ENCODE measurements at places on chromosomes 13 and 19.

GRCh38 chr19:38670921-38671398 lies 23.5 kb downstream of the ACTN4 start:
- peak; percentile 59 for DNase-seq

- peak; percentile 8 for DNase-seq
Measured at GRCh38 chr19:33348301-33349010, 25.1 kb upstream of the CEBPG start.

GRCh38 chr13:42859760-42860159 lies 78.4 kb downstream of the FAM216B start:
- no peak for DNase-seq

- no peak for DNase-seq
Measured at GRCh38 chr19:35265900-35266519, 2.8 kb upstream of the USF2 start.

DNA sequence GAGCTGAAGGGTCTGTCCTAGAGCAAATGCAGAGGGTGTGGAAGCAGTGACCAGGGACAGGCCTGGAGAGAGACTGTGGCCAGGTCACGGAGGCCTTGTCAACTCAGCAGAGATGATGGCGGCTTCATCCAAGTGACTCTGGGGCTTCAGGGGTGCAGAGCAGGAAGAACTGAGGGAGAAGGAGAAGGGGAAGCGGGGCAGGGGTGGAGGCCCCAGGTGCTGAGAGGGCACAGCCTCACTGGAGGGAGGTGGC lies 299.1 kb downstream of the ZNF536 start:
- no peak for DNase-seq

DNA sequence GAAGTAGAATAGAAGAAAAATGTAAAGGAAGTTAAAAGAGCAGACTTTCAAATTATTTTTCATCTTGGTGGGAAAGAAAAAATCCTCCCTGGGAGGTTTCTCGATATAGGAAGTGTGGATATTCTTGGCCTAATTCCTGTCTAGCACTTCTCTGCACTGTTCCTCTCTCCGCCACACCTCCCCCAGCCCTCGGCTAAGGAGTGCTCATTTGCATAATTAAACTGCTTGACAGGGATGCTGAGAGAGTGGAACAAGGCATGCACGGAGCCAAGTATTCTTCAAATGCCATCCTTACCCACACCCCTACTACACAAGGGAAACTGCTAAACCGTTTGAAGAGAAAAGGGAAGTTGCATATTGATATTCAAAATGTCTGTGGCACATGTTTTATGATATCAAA lies 511.0 kb upstream of the HTR2A start:
- no peak for DNase-seq

- DNase-seq = no peak
Measured at GRCh38 chr19:42132030-42132628, at the start of gene POU2F2. Gene POU2F2 (minus strand): TSS chr19:42132446. CDS start chr19:42132411, 35 bp downstream.

GRCh38 chr13:21733475-21734263 lies 62.8 kb downstream of the FGF9 start:
- peak; percentile 55 for DNase-seq

DNA sequence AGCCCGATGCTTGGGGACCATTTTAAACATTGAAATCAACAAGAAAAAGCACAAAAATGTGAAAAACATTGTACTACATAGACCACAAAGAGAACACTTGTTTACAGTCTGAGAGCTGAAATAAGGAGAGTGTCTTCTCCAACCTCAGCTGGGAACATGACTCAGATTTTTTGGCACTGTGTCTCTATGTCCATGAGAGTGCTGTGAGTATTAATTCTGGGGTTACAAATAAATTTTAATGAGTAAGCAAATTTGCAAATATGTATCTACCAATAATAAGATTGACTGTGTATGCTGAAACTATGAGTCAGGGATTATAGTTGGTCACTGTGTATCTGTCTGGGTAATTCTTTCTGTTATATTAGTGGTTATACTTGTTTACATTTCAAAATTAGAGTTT lies 174.0 kb downstream of the DCT start:
- peak; percentile 73 for DNase-seq

GRCh38 chr13:102772042-102772425 lies 1.6 kb downstream of the TEX30 start:
- DNase-seq = no peak

GRCh38 chr19:53881482-53882390 lies at the start of gene PRKCG:
Gene PRKCG (plus strand): TSS chr19:53882197. CDS start chr19:53882495, 298 bp downstream.
- peak; percentile 59 for DNase-seq

- DNase-seq = no peak
Measured at GRCh38 chr19:55830656-55831055, 1.1 kb downstream of the NLRP11 start.

- no peak for DNase-seq
Measured at GRCh38 chr13:24064371-24064770, 96.1 kb upstream of the SPATA13 start.

- peak; percentile 80 for DNase-seq
Measured at GRCh38 chr13:31749929-31750328, 10.6 kb downstream of the RXFP2 start.

- DNase-seq = no peak
Measured at GRCh38 chr19:49952479-49952836, 8.5 kb downstream of the SIGLEC11 start.

GRCh38 chr13:28485551-28485950 lies 9.4 kb downstream of the FLT1 start:
- no peak for DNase-seq

GRCh38 chr19:18649371-18650020 lies 12.7 kb downstream of the KLHL26 start:
- DNase-seq = peak; percentile 45

DNA sequence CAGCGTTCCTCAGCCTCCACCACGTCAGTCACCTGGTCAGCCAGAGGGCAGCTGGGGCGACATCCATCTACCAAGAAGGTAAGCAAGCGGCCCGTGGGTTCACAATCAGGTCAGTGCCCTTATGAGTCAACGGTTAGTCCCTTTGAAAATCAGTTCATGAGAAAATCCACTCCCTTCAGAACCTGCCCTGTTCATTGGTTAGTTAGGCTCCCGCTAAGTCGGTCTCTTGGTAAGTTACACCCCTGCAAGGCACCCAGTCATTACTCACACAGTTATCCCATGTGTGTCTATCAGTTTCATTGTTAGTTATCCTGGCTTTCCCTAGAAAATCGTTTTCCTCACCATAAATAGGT lies 564 bp downstream of the SIGLECL1 start:
- DNase-seq = no peak

DNA sequence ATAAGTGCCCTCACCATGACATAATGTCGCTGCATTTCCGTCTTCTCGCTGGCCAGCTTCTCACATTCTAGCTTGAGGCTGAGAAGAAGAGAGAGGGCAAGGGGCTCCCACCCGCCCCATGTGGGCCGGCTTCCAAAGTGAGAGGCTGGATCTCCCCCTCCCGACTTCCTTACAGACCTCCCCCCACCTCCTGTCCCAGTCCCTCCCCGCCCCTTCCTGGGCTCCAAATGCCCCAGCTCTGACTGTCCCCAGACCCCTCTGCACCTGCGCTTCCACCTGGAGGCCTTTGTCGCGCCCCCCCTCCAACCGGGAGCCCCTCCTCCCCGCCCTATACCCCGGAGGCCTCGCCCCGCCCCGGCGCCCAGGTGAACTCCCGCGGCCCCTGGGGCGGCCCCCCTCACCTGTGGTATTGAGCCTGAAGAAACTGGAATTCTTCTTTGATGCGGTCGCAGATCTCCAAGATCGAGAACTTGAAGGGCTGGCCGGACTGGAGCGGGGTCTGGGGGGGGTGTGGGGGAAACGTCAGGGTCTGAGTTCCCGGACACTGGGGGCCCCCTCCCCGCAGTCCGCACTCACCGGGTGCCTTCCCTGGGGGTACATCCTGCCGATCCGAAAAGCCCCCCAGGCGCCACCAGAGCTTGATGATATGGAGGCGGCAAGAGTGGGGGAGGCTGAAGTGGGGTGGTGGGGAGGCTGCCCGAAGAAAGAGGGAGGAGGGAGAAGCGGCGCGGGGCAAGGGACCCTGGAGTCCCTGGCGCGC lies 595 bp downstream of the TLE2 start:
- DNase-seq = no peak

- DNase-seq = no peak
Measured at GRCh38 chr13:109254274-109254673, 532.1 kb downstream of the IRS2 start.

- peak; percentile 46 for DNase-seq
Measured at GRCh38 chr13:25687471-25688225, 315.9 kb downstream of the ATP8A2 start.

DNA sequence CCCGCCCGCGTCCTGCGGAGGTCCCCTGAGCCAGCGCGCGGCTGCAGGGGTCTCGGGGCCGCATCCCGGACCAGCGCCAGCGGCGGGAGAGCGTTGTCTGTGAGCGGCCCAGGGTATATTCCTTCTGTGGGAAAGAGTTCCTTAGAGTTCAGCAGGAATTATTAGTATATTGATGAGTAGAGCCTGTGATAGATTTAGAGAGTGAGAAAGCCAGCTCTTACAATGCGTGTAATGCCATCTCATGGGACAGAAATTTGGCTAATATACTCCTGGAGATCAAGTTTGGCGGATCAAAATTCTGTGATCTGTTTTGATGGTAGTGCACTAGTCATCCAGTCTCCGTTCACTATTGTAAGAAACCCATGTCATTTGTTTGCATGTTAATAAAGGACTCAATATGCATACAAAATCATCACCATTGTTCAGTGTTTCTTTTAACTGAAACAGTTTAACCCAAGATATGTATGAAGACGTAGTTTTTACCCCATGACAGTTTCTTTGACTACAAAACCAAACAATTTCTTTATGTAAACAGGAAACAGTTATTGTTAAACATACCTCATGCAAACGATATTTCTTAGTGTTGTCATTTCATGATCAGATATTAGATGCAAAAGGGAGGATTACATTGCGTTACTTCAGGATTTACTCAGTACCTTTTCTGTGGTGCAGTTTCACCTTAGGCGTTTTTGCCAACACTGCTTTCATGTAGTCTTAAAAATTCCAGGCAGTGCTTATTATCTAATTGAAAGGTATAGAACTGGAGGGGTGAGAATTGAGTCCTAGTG lies 9.9 kb downstream of the TNFRSF19 start:
- no peak for DNase-seq

- no peak for DNase-seq
Measured at GRCh38 chr19:5537870-5538269, 29.9 kb downstream of the TINCR start.

- DNase-seq = no peak
Measured at GRCh38 chr13:40270726-40271125, 395.7 kb downstream of the FOXO1 start.

Data from astrocyte of the hippocampus (primary cell).